ENCODE measurements at places on chromosomes 5 and 9.

- no peak for DNase-seq
These were observed 8.6 kb downstream of the ZFP62 start for GRCh38 chr5:180852495-180852894.

DNA sequence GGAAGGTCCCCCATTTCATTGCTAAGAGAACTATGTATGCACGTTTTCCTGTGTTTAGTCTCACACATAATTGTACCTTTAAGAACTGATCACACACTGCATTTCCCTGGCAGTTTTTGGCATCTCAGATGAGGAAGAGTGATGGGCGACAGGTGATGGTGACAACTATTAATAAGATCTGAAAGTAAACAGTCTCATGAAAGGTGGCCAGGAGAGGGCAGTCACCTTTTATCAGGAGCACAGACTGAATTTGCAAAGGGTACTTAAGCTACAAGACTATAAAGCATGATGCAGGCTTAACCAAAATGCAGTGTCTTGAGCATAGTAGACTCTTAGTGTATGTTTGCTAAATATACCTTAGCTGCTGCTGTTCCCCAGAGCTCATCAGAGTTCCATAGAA lies 91.5 kb downstream of the GHR start:
- DNase-seq, result no peak

DNA sequence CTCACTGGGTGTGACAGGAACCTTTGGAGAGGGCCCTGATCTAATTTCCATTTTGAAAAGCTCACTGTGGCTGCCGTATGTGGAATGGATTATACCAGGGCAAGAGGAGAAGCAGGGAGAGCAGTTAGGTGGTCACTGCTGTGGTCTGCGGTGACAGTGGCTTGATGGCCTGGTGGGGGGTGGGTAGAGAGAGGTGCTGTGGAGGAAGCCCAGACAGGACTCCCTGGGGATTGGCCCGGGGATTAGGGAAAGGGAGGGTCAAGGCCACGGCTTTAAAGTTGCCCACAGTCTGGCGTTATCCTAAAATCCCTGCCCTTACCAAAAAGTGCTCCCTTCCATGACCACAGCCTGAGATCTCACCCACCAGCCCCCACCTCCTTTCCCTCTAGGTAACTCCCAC lies 4.7 kb downstream of the B4GALT7 start:
- DNase-seq, result no peak

- DNase-seq, result no peak
These were observed 61.5 kb downstream of the MEIKIN start for GRCh38 chr5:131883984-131884383.

DNA sequence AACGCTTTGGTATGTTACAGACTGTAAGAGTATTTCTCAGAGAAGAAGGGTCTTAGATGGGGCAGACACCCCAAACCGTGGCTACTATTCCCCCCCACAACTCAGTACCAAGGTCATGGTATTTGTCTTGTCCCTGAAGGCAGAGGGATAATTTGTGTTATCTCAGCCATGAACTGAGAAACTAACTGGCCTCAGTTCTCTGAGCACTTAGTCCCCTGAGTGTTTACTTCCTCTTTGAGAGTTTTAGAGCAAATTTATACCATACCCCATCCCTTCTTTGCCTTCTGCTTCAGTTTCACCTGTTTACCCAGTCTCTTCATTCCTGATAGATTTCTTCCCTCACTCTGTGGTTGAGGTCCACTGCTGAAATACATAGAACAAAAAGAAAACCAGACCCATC lies 183.9 kb downstream of the LRRC70 start:
- DNase-seq, result no peak

DNA sequence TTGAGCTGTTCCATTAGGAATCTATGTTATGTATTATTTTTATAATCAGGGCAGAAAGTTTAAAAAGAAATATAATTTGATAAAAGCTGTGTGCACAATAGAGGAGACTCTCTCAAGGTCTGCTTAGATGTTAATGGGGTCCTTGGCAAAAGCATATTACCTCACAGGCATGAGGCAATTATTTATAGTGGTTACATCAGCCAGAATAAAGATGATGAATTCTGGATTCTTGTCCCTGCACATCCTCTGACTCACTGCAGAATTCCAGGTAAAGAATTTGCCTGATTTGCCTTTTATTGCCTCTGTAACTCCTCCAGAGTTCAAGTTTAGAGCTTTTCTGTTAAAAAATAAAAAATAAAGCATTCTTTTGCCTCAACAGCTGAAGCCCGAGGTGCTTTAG lies 253.6 kb downstream of the MAST4 start:
- DNase-seq, result no peak

GRCh38 chr5:171739271-171739670 lies 46.3 kb upstream of the SMIM23 start:
- DNase-seq, result no peak

DNA sequence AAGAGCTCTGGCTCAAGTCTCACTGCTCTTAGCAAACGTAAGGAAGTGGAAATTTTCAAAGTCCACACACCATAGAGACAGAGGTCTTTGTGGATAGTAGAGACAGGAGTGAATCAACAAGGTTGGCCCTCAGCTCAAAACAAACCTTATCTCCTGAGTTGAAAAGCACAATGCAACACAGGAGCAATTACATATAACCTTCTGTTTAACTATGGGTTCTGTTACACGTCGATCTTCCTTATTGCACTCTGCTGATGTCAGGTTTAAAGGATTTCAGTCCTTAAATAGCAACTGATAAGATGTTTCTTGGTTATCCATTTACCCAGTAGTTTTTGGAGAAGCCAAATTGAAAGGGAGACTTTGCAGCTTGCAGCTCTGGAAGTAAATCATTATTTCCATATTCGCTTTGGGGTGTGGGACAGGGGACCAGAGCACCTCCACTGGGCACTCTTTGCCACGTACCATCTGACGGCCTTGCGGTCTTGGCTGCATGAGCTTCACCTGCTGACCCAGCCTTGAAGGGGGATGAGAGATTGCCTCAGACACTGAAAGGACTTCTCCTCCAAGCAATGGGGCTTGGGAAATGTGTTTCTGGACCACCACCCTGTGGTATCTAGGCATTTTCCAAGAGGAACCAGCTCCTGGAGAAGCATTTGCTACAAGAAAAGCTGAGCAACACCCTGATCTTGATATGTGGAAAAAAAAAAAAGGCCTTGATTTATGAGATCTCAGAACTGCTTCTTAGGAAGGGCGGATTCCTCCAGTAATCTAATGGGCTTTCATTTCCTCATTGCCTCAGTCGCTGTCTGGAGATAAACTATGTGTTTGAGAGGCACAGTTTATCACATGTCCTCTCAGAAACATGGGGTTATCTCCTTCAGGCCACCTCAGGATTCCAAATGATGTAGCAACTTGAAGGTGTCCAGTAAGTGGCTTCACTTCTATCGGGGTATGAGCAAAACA lies 56.2 kb upstream of the ZNF622 start:
- DNase-seq, result no peak

DNA sequence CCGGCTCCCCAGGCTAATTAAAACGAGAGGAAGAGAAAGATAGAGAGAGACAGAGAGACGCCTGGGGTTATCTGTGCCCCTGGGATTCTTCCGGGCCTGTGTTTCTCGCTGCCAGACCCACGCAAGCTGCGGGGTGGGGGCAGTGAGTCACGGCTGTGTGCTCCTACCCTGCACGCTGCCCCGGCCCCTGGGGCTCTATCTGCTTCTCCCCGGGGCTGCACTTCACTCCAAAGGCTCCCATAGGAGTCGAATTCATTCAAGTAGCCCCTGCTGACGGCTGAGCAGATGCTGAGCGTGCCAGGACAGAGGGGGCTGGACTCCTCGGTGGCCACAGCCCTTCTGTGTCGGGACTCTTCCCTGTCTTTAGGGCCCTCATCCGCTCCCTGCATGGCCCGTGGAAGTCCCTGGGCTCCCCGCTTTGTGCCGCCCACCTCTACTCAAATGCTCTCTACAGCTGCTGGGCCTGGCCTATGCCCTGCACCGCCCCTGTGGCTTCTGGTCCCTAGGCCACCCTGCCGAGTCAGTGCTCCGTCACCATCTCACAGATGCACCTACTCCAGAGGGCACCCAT lies 22.8 kb downstream of the SARDH start:
- peak; percentile 48 for DNase-seq

DNA sequence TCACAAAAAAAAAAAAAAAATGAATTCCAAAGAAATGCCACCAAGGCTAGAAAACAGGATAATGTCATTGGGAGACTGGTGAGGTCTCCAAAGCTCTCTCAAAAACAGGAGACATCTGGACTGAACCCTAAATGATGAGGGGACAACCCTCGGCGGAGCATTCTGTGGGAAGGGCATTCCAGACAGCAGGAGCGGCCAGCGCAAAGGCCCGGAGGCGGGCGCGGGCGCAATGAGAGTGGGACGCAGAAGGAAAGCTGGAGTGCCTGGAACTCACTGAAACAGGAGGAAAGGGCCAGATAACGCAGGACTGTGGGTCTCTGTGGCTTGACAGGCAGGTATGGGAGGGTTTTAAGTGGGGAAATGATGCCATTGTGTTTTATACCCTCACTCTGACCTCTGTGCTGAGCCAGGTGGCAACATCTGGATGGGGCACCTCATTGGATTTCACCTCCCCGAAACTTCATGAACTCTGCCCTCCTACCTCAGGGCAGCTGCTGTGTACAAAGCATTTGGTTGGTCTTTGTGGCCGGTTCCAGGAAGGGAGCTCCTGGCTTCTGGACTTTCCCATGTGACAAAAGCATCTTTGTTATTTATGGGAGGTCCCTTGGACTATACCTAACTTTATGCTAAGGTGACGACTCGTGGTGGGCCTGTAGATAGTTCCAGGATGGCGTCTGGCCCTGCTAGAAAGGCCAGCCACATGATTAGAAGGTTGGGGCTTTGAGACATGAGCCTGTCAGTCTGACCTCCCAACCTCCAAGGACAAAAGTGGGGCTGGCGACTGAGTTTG lies 11.5 kb upstream of the MAPK9 start:
- no peak for DNase-seq

All from heart left ventricle (tissue), 16 donors.